ENCODE measurements at places on chromosomes 12 and 14. TPM values are rescaled to one million over a fixed set of nuclear protein-coding genes. Genes with fewer than 3 reads are reported as not detected.
A peak's percentile ranks its signal among the peaks of the same experiment; 100 is the strongest.

Gene CTSG
- total RNA-seq: not detected

Gene SNAPC1
- 5.5 TPM for total RNA-seq

Gene CABP1
- total RNA-seq: 1.4 TPM

Gene C12orf54
- total RNA-seq: not detected

Gene IRF2BPL
- 41.0 TPM for total RNA-seq

Gene CLEC2D
- total RNA-seq: 301 TPM

Gene NCAPD2
- 147 TPM for total RNA-seq

DNA sequence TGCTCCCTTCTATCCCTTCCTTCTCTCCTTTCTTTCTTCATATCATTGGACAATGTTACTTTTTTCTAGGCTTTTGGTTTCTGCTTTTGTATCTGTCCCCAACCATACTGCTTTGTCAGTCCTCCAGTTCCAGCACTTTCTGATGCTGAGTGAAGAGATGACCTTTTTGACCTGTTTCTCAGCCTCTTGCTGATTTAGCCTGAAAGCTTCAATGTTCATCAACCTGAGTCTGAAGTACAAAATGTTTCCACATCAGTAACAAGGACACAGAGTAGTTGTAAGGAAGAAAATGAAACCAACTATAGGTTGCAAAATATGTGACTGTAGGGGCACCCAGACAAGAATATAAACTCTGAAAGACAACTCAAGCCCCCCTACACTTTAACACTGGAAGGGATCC, 25.2 kb upstream of the AKAP6 start:
- no peak overlapping the region for H3K27ac ChIP-seq
- no peaks in the 10 kb centered on the region for H3K4me1 ChIP-seq
- H3K36me3 ChIP-seq: no peaks in the 10 kb centered on the region
- H3K27me3 ChIP-seq: peaks cover 2% of the 10 kb centered on the region

DNA sequence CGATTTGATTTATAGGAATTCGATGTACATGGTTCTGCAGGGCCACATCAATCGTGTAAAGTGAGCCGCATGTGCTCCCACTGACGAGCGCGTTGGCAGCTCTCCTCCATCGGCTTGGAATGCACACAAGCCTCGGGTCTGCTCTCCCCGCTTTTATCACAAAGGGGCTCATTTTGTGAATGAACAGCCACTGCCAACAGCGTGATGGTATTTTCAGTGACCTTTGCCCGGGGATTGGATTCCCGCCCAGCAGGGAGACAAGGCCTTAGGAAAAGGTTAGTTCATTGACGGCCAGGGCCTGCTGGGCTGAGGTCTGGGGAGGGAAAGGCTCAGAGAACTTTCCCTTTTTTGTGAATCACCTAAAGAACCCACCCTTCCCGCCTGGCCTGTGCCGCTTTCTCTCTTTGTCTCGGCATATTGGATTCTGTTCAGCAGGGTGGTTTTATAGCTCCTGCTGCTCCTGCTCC, 232.1 kb downstream of the MSRB3 start:
- no peak overlapping the region for H3K4me3 ChIP-seq
- H3K36me3 ChIP-seq: no peaks in the 10 kb centered on the region
- H3K4me1 ChIP-seq: no peaks in the 10 kb centered on the region
- H3K27ac ChIP-seq: no peak overlapping the region
- peaks cover 4% of the 10 kb centered on the region for H3K27me3 ChIP-seq

DNA sequence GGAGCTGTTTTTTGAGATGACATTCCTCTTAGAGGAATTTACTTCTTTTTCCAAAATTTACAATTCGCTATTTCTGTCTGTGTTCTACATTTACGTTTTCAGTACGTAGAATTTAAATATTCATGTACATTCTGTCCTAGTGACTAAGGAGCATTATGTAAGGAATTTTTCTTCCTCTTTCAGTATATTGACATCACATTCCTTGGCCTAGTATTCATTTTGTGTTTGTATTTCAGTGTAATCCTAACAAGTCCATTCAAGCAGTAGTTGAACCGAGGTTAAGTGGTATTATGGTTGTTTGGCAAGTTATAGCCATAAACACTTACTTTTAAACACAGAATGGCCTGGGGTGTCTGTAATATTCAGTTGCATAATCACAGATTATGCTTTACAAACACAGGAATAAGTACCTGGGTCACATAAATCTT, 465.2 kb downstream of the PCNX1 start:
- DNase-seq: no peak
- peak overlapping the region; percentile 33 for H3K27ac ChIP-seq
- peaks cover 21% of the 10 kb centered on the region for H3K4me1 ChIP-seq
- H3K27me3 ChIP-seq: no peaks in the 10 kb centered on the region

DNA sequence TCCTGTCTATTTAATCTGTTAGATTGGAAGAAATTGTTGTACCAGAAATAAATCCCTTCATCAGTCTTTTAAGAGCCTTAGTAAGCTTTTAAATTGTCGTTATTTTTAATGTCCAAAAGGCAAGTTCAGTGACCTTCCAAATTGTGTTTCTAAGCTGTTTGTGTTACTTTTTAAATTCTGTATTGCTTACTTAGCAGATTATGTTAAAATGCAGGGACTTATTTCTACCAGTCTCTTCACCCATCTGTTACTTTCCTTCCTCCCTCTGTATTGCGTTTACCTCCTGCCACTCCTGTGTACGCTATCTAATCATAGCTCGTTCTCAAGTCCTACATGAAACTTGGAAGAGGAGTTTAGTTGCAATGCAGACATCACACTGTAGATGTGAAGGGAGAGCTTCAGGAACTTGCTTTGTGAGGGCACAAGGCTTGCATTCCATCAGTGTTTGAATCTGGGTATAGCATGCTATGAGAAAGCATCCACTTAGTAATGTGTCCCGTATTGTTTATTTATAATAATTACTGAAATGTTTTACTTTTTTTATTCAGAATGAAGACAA, 406.5 kb upstream of the RGS6 start:
- peaks cover 15% of the 10 kb centered on the region for H3K36me3 ChIP-seq
- peaks cover 8% of the 10 kb centered on the region for H3K4me1 ChIP-seq
- DNase-seq: no peak
- H3K27ac ChIP-seq: no peak overlapping the region

- H3K27ac ChIP-seq: no peak overlapping the region
- no peaks in the 10 kb centered on the region for H3K27me3 ChIP-seq
- no peak for DNase-seq
- H3K36me3 ChIP-seq: peaks cover 7% of the 10 kb centered on the region
Observed at GRCh38 chr12:118271770-118272417, 100.8 kb downstream of the TAOK3 start.

GRCh38 chr14:74979442-74980397, 23.0 kb upstream of the EIF2B2 start:
- H3K27me3 ChIP-seq: peaks cover 6% of the 10 kb centered on the region
- H3K4me1 ChIP-seq: no peaks in the 10 kb centered on the region
- no peaks in the 10 kb centered on the region for H3K36me3 ChIP-seq
- no peak overlapping the region for H3K4me3 ChIP-seq
- no peak overlapping the region for H3K27ac ChIP-seq

GRCh38 chr14:50353126-50353525, 41.0 kb downstream of the DMAC2L start:
- H3K4me3 ChIP-seq: no peak overlapping the region
- H3K27me3 ChIP-seq: peaks cover 2% of the 10 kb centered on the region
- DNase-seq: no peak
- peaks cover 3% of the 10 kb centered on the region for H3K4me1 ChIP-seq

DNA sequence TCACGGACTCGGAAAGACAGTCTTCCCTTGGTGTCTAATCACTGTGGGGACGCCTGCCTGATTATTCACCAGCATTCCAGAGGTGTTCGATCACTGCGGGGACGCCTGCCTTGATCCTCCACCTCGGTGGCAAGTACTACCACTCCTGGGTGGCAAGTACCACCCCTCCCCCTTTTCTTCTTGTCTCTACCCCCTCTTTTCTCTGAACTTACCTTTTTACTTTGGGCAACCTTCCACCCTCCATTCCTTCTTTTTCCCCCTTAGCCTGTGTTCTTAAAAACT, 12.0 kb upstream of the LGMN start:
- H3K27me3 ChIP-seq: peaks cover 4% of the 10 kb centered on the region
- no peaks in the 10 kb centered on the region for H3K36me3 ChIP-seq
- H3K4me1 ChIP-seq: peaks cover 23% of the 10 kb centered on the region
- DNase-seq: no peak
- peak overlapping the region; percentile 77 for H3K27ac ChIP-seq
